Thoracic aorta (tissue), 2 donors: ENCODE measurements at places on chromosomes 5 and 9. TPM values are rescaled to one million over a fixed set of nuclear protein-coding genes. Genes with fewer than 3 reads are reported as not detected.

GRCh38 chr5:135040333-135041144 is 6.5 kb upstream of the PITX1 start:
- DNase-seq: no peak

DNA sequence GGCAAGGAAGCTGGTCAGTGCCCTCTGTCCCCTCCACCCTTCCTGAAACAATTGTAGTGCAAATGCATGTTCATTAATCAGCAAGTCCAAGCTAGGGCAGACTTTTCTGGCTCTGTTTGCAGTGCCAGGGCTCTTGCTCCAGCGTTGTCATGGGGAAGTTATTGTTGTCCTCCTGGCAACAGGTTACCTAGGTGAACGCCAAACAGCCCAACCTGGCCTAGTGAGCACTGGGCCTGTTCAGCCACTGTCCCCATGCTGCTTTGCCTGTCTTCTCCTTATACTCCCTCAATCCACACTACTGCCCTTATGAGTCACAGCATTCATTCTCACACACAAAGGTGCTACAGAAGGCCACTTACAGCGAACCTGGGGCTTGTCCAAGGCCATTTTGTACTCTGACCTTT is 34.5 kb upstream of the GLIS3 start:
- DNase-seq: no peak

GRCh38 chr5:54718656-54719055 is 201.1 kb downstream of the SNX18 start:
- peak; percentile 82 for DNase-seq

GRCh38 chr9:3001311-3001710 is 157.4 kb upstream of the PUM3 start:
- DNase-seq: no peak

- DNase-seq: no peak
These were observed 35.8 kb upstream of the FER start for GRCh38 chr5:108711898-108712297.

DNA sequence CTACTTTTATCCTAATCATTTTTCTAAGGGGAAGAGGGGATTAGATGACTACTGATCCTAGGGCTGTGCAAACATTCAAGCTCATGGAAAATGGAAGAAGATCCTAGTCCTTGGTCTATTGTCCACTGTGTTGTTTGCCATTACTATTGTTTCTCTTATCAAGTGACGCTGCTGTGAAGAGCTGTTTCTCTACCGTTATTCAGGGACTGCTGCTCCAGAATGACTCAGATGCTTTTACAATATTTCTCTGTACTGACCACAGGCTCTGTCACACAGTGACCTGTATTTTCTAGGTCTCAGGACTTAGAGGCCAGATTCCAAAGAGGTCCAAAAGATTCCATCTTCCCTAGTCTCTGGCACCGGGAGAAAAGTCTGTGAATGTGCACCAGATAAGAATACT is 159.5 kb upstream of the CHD1 start:
- no peak for DNase-seq

CATSPER3 gene
- total RNA-seq: not detected
